Stimulated activated CD8-positive, alpha-beta memory T cell treated with anti-CD3 and anti-CD28 coated beads, Interleukin-7, amount 100 ng/mL, for 48 hours (primary cell): ENCODE measurements at places on chromosomes 11 and 22.

GRCh38 chr22:23144932-23145877 is at the start of gene RAB36:
RAB36 (plus strand) TSS chr22:23145477; CDS start chr22:23146617, 1,140 bp downstream.
- peak; percentile 66 for DNase-seq

DNA sequence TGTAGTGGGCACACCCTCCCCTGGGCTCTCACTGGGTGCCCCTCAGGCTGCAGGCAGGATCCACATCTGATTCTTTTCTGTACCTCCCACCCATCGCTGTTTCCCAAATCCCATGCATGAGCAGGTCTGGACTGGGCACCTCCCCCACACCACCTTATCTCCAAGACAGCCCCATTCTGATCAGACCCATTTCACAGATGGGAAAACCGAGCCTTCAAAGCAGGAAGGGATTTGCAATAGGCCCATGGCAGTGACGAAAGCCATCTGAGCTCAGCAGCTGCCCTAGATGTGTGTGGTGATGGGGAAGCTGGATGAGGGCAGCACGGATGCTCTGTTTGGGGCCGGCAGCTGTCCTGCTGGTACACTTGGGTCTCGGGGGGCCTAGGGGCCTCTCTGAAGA is 41.4 kb downstream of the WNT7B start:
- no peak for DNase-seq

DNA sequence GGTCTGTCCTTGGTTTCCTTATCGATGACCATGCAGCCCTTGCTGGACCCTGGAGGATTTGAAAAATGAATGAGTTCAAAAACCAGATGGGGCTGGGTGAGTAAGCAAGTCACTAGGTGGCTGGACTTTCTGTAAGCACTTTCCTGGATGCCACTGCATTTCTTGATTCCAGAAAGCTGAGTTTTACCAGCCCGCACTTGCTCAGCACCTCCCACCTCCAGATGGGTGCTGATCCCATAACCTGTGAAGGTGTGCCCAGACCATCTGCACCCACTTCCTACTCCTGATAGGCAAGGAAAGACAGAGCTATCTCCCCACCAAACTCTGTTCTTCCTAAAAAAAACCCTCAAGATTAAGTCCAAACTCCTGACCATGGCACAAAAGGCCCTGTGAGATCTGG is 21.1 kb downstream of the ASCC2 start:
- DNase-seq: no peak

- no peak for DNase-seq
Measured at GRCh38 chr11:42462558-42463310, 849.1 kb upstream of the API5 start.

DNA sequence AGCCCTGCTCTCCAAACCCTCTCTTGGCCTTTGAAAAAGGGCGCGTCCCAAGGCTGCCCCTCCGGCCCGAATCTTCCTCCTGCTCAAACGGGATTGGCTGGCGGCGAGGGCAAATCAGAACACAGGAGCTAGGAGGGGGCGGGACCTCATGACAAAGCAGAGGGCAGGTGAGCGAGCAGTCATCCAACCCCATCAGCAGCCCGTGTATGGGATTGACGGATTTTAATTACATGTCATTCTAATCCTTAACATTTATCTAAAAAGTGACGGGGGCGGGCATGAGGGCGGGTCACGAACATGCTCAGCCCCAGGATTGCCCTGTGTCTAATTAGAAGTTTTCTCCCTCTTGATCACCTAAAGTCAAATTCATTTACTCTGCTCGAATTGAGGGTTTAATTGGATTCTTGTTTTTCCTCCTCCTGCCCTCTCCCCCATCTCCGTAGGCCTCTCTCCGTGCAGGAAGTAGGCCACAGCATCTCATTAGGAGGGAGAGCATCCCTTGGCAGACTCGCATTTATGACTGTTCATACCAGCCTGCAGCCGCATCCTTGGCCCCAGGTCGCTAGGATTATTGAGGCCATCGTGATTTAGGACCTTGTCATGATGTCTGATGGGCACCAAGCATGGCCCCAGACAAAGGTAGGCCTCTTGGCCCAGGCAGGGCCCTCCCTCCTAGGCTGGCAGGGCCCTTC is 147.1 kb downstream of the CHST1 start:
- DNase-seq: no peak

DNA sequence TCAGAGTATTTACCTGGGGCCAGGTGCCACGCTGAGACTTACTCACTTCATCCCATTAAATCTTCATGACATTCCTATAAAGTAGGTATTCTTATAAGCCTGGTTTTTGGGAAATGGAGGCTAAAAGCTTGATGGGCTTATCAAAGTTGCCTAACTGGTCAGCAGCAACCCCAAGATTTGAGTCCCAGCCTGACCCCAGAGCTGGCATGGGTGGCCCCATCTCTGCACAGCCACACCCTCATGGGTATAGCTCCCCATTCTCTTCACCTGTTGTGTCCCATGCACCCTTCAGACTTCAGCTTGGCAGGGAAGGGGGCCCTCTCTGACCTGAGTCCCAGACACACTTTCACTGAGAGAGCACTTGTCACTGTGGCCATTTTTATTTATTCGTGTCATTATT is 37.4 kb upstream of the TP53I11 start:
- no peak for DNase-seq

GRCh38 chr11:132451942-132452601 is 1080.2 kb downstream of the OPCML start:
- no peak for DNase-seq

GRCh38 chr22:48645766-48646165 is 1181.9 kb downstream of the BRD1 start:
- no peak for DNase-seq

DNA sequence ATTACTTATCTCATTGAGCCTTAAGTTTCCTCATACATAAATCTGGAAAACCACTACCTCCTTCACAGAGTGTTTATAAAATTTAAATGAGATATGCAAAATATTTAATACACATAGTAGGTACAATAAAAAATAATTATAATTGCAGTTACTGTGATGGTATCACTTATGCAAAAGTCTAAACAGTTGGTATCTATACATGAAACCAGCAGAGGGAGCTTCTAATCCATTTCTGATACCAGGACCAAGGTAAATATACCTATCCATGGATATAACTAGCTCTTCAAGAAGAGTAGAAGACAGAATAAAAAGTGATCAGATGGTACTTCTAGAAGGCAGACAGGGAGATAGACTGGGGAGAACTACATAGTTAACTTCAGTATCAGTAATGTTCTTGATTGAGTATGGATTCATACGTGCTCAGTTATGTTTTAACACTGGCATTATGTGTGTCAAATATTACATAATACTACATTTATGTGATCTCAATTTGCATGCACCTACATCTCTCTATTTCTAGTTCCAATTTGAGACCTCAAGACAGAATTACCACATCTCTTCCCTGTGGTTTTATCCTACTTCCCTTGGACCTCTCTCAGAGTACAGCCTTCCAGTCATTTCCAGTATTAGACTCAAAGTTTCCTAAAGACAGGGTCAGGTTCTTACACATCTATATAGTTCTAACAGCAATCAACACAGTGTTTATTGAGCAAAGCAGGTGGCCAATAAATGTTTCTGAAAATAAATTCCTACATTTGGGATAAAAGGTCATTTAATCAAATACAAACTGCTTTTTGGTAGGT is 13.7 kb upstream of the TSG101 start:
- no peak for DNase-seq

DNA sequence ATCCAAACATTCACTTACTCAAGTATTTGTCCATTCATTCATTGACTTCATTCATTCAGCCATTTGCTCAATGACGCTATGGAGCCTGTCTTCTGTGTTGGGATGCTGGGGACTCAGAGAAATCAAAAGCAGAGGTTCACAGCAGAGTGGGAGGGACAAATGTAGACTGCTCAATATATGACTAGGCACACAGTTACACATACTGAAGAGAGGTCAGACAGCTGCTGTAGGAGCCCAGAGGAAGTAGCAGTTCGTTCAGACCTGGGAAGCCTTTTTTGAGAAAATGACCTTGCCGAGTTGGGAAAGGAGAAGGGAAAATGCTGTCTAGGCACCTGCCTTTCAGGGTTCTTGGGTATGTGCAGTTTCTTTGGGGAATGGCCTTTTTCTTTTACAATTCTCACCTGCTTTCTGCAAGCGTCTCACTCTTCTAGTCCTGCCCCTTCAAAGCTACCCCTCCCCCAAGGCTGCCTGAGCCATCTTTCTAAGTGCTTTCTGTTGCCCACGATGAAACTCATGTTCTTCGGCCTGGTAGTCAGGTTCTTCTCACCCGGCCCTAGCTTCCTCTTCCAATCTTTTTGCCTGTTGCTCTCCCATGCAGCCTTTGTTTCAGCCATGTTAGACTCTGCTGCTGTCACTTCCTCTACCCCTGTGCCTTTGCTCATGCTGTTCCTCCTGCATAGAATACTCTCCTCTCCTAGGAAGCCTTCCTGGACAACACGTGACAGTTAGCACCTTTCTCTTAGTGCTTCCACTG is 4.2 kb upstream of the UVRAG start:
- DNase-seq: no peak

DNA sequence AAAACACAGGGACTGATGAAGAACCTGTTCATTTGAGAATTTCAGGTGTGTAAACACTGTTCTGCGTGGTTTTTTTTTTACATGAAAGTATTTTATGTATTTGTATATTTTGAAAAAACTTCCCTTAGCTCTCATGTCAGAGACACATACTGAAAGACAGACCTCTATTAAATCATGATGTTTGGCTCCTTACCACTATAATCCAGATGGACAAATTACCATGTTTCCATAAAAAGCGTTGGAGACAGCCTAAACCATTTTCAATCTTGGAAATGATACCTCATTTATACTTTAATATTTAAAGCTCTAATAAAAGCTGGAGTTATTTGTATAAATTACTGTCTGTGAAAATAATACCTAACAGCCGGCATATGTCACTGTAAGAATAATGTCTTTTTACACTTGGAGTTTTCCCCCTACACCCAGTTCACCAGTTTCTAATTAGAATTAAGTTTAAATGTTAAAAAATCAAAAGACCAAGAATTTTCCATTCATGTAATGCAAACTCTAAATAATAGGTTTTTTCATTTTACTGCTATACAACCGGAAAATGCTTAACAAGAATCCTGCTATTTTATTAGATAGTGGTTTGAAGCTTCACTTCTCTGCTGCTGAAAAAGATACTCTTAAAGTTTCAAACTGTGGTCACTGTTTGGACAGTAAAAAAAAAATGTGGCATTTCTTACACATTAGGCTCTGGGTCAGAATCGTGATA is 30.8 kb downstream of the APLP2 start:
- no peak for DNase-seq

DNA sequence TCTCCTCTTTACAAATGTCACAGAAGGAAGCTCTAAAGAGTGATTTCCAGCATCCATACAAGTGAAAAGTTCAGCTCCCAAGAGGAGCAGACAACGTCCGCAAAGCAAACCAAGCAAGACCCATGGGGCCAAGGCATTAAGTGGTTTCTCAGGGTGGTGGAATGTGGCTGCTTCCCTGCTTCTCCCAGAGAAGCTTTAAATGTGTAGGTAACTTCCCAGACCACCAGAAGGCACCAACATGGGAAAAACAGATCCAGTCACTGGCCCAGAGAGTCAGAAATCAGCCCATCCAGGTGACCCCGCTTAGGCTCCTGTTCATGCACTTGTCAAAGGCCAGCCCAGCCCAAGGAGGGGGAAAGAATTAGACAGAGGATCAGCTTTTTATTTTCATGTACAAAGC is 13.3 kb upstream of the PHF21A start:
- no peak for DNase-seq
